ENCODE measurements at places on chromosomes 12 and 14. TPM values are rescaled to one million over a fixed set of nuclear protein-coding genes. Genes with fewer than 3 reads are reported as not detected.

DNA sequence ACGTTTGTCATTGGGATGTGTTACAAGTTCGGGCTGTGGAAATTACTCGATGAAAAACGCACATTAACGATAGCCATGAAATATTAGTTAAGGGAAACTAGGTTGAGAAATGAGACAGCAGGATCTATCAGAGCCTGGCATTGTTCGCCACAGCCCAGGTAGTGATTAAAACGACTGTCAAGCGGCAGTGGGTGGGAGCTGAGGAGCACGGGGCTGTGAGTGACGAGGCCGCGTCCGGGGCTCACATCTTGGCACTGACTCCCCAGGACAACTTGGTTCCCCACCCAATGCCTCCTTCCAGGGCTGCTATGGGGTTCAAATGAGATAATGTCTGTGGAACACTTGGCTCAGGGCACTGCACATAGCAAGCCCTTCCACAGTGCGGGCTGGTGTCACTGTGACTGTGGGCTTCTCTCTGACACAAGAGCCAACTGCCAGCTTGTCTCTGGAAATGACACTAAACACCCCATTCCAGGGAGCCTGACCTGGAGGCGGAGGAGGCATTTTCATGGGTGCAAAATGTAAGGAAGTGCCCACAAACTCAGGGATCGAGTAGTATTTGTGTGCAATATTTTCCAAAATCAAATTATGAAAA is 19.3 kb downstream of the MMAB start:
- DNase-seq, result no peak

The MOK gene
- total RNA-seq, result 1.6 TPM

GRCh38 chr12:122969676-122970075 is 3.4 kb upstream of the ABCB9 start:
- no peak for DNase-seq

The RNU4-1 gene
- total RNA-seq, result 685 TPM

DNA sequence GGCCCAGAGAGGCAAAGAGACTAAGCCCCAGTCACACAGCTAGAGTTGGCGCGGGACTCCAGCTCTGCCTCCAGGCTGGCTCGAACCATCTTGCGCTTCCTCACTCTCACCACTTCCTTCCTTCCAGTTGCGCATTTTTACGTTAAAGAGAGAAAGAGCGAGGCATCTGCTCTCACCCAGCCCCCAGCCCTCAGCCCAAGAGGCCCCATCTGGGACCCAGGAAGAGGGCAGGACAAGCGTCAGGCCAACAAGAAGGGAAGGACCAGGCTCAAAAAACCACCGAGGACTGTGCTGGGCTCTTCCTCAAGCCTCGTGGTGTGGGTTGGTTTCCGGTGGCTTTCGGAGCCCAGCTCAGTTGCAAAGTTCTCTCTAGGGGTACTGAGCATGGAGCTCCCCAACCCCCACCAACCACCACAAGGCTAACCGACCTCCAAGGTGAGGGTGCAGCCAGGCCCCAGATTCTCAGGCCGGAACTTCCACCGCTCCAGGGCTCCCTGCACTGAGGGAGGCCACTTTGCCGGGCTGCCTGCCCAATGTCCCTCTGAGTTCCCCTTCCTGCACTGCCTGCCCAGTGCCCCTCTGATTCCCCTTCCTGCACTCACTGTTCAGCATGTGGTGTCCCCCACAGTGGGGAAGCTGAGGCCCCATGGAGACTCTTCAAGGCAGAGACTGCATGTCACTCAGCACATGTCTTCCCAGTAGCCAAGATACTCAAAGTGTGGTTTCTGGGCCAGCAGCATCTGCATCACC is 35.9 kb downstream of the TESC start:
- peak; percentile 57 for DNase-seq

DNA sequence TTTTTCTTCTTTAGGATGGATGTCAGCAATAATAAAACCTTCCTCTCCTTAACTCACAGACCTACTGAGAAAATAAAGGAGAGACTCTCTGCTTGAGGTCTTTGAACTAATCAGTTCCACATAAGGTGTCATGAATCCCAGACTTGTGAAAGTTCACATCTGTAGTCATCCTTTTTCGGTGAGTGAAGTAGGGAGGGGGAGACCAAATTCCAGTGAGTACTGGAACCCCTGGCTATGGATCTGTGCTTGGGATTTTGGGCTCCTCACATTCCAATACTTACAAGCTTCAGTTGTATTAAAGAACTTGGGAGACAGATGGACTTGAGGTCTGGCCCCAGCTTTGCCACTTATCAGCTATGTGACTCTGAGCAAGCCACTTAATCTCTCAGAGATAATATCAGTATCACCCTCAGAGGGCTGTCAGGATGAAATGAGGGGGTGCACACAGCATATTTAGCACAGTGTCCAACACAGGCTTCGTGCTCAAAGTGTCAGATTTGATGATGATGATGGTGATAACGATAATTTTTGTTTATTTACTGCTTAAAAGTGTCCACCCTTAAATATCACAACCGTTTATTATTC is 34.8 kb upstream of the APPL2 start:
- DNase-seq, result no peak
